ENCODE measurements at places on chromosomes 7 and 10.

DNA sequence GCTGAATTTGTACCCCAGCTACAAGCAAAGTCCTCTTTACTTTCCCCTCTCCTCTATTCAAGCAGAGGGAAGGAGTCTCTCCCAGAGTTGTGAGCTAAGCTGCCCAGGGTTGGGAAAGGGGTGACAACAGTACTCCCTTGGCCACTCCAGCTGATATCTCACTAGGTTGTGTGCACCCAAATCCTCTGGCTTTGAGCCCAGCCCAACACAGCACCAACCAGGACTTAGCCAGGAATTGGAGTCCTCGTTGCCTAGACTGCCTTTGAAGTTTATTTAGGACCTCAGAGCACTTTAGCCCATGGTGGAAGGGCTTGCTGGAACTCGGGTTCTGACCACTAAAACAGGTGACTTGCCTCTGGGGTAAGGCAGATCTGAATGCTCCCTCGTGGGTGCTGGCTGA is 35.7 kb upstream of the DYNC1I1 start:
- DNase-seq: no peak

DNA sequence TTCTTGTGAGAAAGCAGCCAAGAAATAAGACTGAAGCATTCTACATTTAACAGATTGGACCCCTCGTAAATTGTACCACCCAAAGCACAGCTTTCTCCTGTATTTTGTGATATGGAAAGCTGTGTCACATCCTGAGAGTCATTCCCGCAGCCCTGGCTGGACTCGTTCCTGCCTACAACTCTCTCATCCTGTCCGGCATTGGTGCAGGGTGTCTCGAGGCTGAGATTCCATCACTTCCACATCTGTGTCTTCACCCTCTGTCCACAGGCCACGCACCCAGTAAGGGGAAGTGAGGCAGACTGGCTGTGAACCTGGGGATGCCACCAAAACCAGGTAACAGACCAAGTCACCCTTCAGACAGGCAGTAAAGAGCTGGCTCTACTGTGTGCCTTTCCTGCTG is 146.2 kb upstream of the KLF6 start:
- no peak for DNase-seq

DNA sequence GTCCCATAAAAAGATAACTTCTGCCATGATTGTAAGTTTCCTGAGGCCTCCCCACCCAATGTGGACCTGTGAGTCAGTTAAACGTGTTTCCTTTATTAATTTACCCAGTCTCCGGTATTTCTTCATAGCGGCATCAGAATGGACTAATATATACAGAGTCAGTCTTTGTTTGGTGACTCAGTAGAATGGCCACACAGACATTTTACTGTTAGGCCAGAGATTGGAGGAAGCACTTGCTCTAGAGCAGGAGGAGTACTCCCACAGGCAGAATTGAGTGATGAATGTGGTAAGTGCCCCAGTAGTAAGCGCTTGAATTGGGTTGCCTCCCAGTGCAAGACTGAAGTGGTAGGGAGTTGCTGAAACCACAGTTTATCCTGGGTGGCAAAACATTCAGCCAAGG is 149.5 kb upstream of the SMIM30 start:
- no peak for DNase-seq

- no peak for DNase-seq
These were observed 27.6 kb downstream of the SORBS1 start for GRCh38 chr10:95533590-95533989.

- DNase-seq: no peak
These were observed 6.6 kb downstream of the NPC1L1 start for GRCh38 chr7:44534501-44534900.

- DNase-seq: no peak
These were observed 3.6 kb upstream of the GIMAP5 start for GRCh38 chr7:150733482-150734095.

- no peak for DNase-seq
These were observed 11.9 kb upstream of the OPTN start for GRCh38 chr10:13087986-13088618.

- no peak for DNase-seq
These were observed 47.8 kb upstream of the ELN start for GRCh38 chr7:73980206-73980605.
